ENCODE measurements at places on chromosomes 16 and 17. TPM values are rescaled to one million over a fixed set of nuclear protein-coding genes. Genes with fewer than 3 reads are reported as not detected.

COL1A1 gene
- total RNA-seq, result 331 TPM

KRT33B gene
- not detected for total RNA-seq

DNA sequence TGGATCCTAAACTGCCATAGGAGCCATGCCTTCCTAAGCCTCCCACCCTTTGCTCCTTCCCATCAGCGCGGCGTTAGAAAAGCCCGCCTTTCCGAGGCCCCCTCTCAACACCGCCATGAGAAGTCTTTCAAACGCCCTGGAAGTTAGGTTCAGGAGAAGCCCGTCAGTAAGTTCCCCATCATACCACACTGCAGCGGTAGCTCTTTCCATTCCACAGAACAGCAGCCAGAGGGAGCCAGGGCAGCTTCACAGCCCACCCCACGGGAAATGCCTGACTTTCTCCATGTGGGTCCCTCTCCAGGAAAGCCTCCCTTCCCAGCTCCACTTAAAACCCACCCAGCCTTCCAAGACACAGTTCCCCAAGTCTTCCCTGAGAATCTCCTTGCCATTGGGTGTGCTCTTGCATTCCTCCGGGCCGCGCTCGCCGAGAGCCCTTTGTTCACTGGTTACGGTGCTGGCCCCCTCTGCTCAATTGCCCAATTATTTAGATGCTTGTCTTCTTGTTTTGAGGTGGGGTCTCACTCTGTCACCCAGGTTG lies 28.7 kb downstream of the KIAA0513 start:
- no peak for DNase-seq

DNA sequence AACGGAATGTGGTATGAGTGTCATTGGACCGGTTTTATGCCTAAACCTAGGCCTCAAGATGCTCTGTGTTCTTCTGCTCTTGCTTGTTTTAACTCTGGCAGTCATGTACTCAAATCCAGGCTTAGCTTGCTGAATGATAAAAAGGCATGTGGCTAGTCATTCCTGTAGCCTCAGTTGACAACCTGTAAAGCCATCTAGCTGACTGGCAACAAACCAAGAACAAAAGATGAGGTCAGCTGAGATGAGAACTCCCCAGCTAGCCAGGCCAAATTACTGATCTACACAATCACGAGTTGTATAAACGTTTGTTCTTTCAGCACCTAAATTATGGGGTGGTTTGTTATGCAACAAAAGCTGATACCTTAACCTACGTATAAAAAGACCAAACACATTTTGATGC lies 1406.0 kb upstream of the CDH8 start:
- DNase-seq, result no peak

Measured in ureter (tissue), 1 donor.